ENCODE measurements at places on chromosomes 13 and 19. TPM values are rescaled to one million over a fixed set of nuclear protein-coding genes. Genes with fewer than 3 reads are reported as not detected.

GRCh38 chr19:48090281-48090802 lies 20.3 kb downstream of the PLA2G4C start:
- H3K27me3 ChIP-seq = no peaks in the 10 kb centered on the region
- H3K4me1 ChIP-seq = peaks cover 10% of the 10 kb centered on the region
- no peak overlapping the region for H3K27ac ChIP-seq
- no peaks in the 10 kb centered on the region for H3K36me3 ChIP-seq

The ZNF541 gene
- not detected for total RNA-seq

The ZNF136 gene
- 11.1 TPM for total RNA-seq

- no peaks in the 10 kb centered on the region for H3K27me3 ChIP-seq
- H3K4me3 ChIP-seq = no peak overlapping the region
- no peaks in the 10 kb centered on the region for H3K4me1 ChIP-seq
These were observed 439.4 kb upstream of the KLF12 start for GRCh38 chr13:74573654-74574053.

The SSC5D gene
- total RNA-seq = 1.0 TPM

DNA sequence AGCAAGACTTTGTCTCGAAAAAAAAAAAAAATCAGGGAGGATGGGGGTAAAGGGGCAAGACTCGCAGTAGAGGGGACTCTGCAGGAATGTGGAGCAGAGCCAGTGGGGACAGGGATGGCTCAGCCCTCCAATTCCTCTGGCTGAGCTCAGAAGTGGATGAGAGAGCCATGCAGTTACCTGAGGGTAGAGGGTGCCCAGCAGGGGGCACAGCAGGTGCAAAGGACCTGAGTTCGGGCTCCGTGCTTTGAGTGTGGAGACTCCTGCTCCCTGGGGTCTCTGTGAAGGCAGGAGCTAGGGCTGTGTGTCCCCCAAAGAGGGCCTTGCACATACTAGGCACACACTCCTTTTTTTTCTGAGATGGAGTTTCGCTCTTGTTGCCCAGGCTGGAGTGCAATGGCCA lies 7.7 kb downstream of the DOCK6 start:
- DNase-seq = peak; percentile 50
- H3K4me1 ChIP-seq = no peaks in the 10 kb centered on the region
- no peak overlapping the region for H3K4me3 ChIP-seq
- H3K27me3 ChIP-seq = no peaks in the 10 kb centered on the region
- H3K36me3 ChIP-seq = no peaks in the 10 kb centered on the region
- no peak overlapping the region for H3K27ac ChIP-seq

The ZNF700 gene
- 29.9 TPM for total RNA-seq

DNA sequence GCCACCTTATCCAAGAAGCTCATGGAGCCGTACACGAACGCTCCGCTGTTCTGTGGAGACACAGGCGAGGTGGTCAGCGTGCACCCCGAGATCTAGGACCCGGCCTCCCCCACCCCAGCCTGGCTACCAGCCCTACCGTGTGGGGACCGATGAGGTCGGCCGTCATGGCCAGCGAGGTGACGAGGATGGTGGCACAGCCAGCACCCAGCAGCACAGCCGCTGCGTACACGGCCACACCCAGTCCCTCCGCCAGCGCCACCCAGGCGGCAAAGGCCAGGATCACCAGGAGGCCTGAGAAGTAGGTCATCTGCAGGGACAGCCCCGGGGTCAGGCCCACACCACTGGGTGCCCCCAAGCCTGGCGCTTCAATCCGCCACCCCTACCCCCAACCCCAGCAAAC lies 7.1 kb downstream of the TEKTIP1 start:
- H3K4me1 ChIP-seq = no peaks in the 10 kb centered on the region
- no peak overlapping the region for H3K4me3 ChIP-seq
- no peaks in the 10 kb centered on the region for H3K36me3 ChIP-seq
- no peak overlapping the region for H3K27ac ChIP-seq
- no peaks in the 10 kb centered on the region for H3K27me3 ChIP-seq

DNA sequence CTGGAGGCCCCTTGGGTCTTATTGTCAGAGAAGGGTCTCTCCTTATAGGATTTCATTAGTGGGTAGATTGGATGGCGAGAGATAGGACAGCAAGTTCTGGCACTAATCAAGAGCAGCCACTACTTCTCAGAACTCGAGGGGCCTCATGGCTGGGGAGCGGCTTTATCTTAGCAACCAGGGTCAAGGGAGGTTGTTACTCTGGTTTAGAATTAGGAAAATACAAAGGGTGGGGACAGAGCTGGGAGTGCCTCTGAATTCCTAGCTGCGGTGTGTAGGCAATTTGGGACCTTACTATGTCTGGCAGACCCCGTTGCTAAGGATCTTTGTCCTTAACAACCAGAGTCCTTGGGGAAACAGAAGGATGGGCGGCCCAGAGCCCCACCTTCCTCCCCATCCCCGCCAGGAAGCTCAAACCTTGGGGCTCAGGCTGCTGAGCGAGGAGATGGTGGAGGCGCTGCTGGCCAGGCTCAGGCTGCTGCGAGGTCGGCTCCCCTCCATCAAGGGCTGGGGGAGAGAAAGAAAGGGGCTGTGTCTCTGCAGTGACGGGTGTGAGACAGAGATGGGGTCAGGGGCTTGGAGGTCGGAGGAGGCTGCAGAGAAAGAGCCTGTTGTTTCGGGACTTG lies 1.2 kb downstream of the PLEKHA4 start:
- H3K36me3 ChIP-seq = no peaks in the 10 kb centered on the region
- no peak for DNase-seq
- peaks cover 6% of the 10 kb centered on the region for H3K4me1 ChIP-seq

The SHISA2 gene
- total RNA-seq = not detected

GRCh38 chr19:40632311-40633036 lies 31.3 kb downstream of the LTBP4 start:
- no peaks in the 10 kb centered on the region for H3K36me3 ChIP-seq
- DNase-seq = no peak
- H3K27me3 ChIP-seq = no peaks in the 10 kb centered on the region
- no peak overlapping the region for H3K27ac ChIP-seq

- H3K4me3 ChIP-seq = no peak overlapping the region
- no peaks in the 10 kb centered on the region for H3K36me3 ChIP-seq
- no peaks in the 10 kb centered on the region for H3K4me1 ChIP-seq
- no peak for DNase-seq
These were observed 41.5 kb upstream of the MEDAG start for GRCh38 chr13:30864433-30865122.

DNA sequence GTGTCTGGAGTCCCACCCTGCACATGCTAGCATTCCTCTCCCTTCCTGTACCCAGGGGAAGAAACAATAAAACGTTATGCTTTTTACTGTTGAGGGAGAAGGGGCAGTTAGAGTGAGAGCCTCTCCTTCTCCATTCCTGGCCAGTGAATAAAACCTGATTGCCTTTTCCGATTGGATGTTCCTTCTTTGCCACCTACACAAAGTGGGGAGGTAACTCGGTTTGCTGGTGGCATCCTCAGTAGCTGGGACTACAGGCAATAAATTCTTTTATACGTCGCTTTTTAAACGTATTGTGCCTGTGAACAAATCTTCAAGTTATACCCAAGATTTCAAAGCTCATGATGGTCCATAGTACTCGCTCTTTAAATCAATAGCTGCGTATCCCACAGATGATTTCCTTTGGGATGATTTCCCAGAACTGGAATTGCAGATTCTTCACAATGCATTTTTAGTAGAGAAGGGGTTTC lies 660 bp upstream of the MVB12A start:
- DNase-seq = no peak
- peak overlapping the region; percentile 71 for H3K27ac ChIP-seq
- H3K36me3 ChIP-seq = no peaks in the 10 kb centered on the region
- peaks cover 18% of the 10 kb centered on the region for H3K4me1 ChIP-seq
- no peaks in the 10 kb centered on the region for H3K27me3 ChIP-seq

Measured in Karpas-422 (cell line).